ENCODE measurements at places on chromosomes 16 and 17. TPM values are rescaled to one million over a fixed set of nuclear protein-coding genes. Genes with fewer than 3 reads are reported as not detected.

The SCN4A gene
- total RNA-seq = 0.08 TPM

The SLX4 gene
- 6.2 TPM for total RNA-seq

The TSEN54 gene
- total RNA-seq = 40.2 TPM

The MARVELD3 gene
- total RNA-seq = 0.22 TPM

The CYLD gene
- total RNA-seq = 15.8 TPM

The OR1A1 gene
- total RNA-seq = not detected

The SOX9 gene
- total RNA-seq = 12.2 TPM

The CD300A gene
- total RNA-seq = not detected

The HEATR9 gene
- total RNA-seq = not detected

The PARN gene
- total RNA-seq = 40.9 TPM
